Fibroblast of upper back skin (primary cell): ENCODE measurements at places on chromosomes 13 and 19.

DNA sequence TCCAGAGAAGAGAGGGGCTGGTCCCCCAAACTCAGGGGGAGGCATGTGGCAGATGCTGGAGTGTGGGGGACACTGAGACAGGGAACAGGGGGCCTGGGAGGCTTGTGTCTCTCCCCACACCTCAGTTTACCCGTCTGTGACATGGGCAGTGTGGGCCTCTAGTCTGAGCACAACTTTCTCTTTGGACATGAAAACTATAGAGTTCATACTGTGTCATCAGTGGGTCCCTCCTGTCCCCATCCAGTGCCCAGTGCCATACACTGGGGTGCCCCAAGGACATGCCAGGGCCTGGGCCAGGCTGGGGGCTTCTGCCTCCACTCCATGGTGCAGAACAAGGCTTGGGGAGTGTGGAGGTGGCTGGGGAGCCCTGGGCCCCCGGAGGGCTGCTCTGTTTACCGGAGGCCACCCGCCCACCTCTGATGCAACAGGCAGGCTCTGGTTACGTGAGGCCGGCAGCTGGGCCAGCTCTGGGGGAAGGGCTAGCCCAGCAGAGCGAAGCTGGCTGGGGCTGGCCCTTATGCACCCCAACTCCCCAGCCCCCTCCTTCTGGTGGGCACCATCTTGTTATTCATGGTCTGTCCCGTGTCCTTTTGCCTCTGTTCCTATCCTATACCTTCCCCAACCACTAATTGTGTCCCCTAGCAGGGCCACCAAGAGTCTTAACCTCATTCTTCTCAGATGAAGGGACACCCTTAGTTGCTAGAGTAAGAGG is 1.9 kb upstream of the MEF2B start:
- peak; percentile 79 for DNase-seq

DNA sequence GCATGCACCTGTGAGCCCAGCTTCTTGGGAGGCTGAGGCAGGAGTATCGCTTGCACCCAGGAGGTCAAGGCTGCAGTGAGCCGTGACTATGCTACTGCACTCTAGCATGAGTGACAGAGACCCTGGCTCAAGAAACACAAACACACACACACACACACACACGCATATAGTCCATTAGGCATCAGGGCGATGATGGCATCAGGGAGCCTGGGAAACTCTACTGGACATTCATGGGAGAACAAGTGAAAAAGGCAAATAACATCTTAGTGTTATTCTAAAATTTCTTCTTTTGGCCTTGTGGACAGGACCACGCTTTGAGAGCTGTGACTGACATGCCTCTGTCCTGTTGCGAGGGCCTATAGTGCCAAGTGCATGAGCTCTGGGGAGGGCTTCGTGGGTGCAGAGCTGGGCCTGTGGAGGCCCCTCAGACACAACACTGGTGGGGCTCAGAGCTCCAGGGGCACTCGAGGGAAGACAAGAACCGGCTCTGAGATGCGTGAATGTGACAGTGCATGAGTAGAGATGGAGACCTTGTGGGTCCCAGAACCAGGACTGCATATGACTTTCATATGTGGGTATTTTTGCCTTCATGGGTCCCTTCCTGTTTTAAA is 8.0 kb upstream of the USF2 start:
- no peak for DNase-seq

GRCh38 chr13:30720172-30720869 is 15.0 kb upstream of the ALOX5AP start:
- peak; percentile 51 for DNase-seq

GRCh38 chr19:7817801-7818200 is 12.2 kb upstream of the EVI5L start:
- DNase-seq = no peak

DNA sequence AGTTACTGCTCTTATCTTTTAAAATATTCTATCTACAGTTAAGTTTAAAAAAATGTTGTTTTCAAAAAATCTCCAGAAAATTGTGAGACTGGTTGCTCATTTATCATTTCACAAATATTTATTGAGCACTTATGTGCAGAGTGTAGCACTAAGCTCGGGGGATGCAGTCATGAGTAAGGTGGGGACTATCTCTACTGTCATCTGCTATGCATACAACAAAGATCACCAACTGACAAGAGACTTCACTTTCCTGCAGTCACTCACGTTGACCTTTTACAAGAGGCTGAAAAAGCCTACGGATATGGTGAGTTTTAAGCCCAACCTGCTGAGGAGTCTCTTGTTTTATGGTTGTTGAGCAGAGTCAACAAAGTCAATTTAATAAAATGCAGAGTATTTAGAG is 392.5 kb downstream of the KLF12 start:
- no peak for DNase-seq

DNA sequence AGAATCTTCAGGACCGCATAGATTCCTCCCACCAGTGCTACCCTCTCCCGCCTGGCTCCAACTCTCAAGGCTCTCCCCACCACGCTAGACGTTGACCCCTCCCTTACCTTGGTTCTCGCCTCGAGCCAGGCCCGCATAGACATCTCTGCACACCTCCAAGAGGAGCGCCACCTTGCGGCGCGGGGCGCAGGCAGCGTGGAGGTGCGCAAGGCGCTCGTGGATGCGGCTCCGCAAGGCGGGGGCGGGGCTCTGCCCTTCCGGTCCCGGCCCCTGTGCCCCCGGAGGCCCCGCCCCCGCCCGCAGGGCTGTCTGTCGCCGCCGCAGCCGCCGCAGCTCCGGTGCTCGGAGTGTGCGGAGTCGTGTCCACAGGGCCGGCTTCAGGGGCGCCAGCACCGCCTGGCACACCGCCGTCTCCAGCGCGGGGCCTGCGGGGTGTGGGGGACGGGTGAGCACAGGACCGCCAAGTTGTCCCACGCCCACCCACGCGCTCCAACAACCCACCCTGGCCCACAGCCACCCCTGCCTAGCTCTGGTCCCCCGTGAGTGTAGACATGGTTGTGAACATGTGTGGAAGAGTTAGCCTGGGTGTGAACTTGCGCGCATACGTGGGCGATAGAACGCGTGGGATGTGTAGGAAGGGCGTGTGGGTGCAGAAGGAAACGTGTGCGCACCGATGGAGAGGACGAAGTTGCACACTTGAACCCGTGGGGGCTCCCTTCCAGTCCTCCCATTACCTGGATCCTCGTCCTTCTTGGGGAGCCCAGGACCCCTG is 8.1 kb downstream of the RINL start:
- peak; percentile 68 for DNase-seq

DNA sequence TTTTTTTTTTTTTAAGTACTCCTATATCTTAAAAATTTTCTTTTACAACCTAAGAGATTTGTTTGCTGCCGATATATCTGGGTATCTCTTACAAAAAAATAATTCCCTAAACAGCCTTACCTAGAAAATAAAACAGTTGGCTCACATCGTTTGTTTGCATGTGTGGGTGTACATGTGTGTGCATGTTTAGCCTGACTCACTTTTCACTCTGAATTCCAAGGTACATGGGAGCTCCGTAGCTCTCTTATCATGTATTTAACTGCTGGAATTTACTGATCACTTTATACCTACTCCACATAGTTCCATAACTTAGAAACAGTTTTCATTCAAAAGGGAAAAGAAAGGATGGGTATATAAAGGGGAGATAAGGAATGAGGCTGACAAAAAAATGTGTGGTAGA is 616.5 kb downstream of the GPC6 start:
- no peak for DNase-seq

DNA sequence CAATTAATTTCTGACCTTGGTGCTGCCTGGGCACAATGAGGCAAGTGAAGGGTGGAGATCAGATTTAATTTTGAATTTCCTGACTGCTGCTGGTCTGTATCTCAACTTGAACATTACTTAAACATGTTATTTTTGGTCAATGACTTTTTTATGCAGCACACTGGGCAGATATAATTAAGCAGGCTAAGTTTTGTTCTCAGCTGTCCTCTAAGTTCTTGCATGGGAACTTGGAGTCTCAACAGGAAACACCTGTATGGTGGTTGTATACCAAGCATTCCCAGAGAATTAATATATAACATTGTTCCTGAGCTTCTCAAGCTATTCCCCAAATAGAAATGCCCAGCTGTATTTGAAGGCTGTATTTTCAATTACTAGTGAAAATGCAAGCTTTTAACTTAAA is 113.5 kb upstream of the EDNRB start:
- no peak for DNase-seq

GRCh38 chr19:31518216-31519020 is 169.2 kb upstream of the TSHZ3 start:
- no peak for DNase-seq

GRCh38 chr13:97471711-97472110 is 37.7 kb downstream of the RAP2A start:
- no peak for DNase-seq

DNA sequence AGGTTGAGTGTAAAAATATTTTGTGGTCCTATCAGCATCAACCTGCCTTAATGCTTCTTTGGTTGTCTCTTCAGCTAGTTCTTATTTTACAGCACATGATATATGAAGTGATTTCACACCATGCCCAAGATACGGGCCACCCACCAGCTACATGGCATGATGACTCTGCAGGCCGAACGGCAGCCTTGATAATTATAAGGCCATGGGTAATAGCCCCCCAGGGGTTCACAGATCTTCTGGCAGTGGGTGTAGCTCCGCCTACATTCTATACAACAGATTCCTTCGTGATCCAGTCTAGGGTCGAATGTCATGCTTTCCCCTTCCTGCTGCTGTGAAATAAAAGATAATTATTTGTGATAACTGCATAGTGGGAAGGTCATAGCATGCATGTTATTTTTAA is 36.1 kb downstream of the CNMD start:
- DNase-seq = no peak

DNA sequence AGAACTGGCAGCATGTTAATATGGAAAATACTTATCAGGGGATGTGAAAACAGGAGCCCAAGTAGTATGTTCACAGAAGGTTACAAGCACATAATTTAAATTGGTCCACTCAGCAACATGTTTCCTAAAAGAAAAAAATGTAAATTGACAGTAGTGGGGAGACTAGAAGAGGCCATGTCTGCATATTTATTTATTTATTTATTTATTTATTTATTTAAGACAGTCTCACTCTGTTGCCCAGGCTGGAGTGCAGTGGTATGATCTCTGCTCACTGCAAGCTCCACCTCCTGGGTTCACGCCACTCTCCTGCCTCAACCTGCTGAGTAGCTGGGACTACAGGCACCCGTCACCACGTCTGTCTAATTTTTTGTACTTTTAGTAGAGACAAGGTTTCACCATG is 13.7 kb upstream of the ZNF8 start:
- DNase-seq = no peak

DNA sequence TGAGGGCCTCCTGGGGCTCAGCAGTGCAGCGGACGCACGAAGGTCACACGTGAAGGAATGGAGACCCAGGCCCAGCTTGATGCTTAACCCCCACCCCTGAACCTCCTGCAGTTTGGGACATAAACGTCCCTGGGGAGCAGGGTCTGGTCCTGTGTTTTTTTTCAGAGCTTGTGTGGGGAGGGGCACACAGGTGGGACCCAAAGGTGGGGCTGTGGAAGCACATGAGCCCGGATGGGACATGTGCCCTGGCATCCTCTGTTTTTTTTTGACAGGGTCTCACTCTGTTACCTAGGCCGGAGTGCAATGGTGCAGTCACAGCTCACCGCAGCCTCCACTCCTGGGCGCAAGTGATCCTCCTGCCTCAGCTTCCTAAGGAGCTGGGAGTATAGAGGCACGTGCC is 20.5 kb downstream of the UBXN6 start:
- DNase-seq = no peak

DNA sequence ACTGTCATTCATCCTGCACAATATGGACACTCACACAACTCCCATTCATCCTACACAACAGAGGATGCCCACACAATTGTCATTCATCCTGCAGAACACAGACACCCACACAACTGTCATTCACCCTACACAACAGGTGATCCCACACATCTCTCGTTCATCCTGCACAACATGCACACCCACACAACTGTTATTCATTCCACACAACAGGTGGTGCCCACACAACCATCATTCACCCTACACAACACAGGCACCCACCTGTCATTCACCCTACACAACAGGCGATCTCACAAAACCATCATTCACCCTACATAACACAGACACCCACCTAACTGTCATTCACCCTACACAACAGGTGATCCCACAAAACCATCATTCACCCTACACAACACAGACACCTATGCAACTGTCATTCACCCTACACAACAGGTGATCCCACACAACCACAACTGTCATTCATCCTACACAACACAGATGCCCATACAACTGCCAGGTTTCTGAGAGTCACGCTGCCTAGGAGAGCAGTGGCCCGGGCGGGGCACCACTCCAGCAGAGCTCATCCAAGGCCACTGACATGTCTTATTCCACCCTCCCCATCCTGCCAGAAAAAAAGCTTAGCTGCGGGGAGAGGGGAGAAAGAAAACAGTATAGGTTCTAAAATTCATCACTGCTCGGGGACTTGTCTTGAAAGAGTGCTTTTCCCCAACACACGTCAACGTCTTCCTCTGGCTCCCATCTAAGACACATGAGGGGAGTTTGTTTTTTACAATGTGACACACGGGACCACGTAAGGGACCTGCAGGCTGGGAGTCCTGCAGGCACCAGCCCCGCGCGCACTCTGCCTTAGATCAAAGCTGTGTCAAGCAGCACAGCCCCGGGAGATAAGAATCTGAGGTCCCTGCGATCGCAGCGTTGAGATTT is 44.0 kb downstream of the KLF2 start:
- no peak for DNase-seq

DNA sequence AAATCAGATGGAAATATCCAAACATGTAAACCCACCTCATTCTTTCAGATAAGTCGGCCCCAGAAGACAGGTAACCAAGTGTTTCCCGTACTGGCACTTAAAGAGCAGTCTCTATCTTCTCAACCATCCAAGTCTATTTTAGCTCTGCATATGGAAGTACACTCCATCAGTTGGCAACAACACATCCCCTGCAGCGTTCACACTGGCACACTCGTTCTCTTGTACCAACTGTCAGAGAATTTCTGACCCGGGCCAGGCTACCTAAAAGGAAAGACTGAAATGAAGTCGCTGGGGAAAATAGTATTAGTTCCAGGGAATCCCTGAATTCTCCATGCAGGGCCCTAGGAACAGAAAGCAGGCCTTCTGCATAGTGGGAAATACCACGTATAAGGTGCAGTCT is 109.3 kb downstream of the RXFP2 start:
- no peak for DNase-seq

DNA sequence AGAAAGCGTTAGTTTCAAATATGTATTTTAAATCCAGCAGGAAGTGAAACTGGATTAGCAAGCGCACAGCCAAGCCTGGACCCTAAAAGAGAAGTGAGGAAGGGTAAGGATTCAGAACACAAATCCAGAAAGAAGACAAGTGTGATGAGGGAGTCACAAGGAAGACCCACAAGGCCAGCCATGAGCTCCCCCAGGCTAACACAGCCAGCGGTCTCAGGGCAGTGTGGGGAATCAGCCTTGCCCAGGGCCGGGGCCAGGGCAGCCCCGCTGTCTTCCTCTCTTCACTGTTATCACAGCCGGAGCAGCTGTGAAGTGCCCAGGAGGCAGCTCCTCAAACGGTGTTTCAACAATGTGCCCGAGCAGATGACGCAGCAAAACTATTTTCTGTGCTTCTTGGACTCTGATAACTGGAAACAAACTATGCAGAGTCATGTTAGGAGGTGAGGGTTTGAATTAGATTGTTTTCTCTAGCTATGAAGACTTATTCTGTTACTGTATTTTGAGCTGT is 12.2 kb upstream of the CDC16 start:
- DNase-seq = no peak

- DNase-seq = no peak
These were observed 3.1 kb downstream of the FTL start for GRCh38 chr19:48968179-48968661.
